ENCODE measurements at places on chromosomes 13 and 19. TPM values are rescaled to one million over a fixed set of nuclear protein-coding genes. Genes with fewer than 3 reads are reported as not detected.

DNA sequence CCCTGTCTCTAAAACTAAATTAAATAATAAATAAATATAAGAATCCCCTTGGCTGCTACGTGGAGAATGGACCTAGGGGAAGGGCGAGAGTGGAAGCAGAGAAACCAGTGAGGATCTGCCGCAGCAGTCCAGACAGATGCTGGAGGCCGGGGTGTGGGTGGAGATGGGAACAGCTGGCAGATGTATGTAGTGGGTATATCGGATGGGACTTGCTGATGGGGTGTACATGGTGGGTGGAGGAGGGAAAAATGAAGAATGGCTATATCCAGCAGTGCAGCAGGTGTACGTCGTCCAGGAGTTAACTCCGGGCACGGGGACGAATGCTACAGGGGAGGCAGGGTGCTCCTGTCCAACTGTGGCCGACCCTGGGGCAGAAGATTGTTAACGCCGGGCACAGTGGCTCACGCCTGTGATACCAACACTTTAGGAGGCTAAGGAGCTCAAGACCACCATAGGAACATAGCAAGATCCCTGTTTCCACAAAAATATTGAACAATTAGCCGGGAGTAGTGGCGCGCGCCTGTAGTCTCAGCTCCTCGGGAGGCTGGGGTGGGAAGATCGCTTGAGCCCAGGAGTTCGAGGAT, 654 bp downstream of the CEP89 start:
- no peak for ATAC-seq

DNA sequence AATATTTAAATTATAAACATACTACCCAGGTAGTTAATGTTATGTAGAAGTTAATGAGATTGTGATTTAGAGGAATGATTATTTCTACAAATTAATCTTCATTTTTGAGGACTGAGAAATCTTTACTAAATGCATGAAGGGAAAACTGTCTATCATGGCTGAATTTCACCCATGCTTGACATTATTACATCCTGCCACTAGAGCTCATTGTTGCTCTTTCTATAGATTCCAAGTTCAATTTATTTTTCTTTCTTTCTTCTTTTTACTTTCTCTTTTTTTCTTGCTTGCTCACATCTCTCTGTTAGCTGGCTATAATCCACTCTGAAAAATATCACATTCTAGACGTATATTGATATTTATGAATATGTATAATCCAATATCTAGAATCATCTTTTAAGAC, 505.0 kb upstream of the KLHL1 start:
- no peak for ATAC-seq

Gene KLF16
- 1.4 TPM for total RNA-seq

DNA sequence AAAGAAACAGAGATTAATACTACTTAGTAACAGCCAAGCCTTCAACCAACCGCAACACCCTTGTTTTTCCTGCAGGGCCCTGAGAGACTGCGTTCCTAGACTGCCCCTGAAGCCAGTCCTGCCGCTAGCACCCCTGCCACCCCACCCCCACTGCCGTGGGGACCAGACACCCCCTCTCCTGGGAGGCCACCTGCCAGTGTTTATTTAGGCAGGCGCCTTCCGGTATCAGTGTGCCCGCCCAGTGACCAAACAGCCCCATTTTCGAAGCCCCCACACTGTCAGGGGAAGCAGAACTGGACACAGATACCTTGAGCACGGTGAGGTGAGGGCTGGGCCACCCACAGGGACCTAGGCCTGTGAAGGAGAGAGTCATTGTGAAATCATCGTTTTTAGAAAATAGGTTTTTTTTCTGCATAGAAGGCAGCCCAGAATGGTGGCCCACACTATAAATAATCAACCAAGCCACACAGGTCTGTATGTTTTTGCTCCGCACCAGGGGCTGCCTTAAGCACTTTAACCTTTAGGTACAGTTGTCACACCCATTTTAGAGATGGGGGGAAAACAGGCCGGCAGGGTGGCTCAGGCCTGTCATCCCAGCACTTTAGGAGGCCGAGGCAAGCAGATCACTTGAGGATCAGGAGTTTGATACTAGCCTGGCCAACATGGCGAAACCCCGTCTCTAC, 3.5 kb upstream of the TLE5 start:
- ATAC-seq: no peak

Gene CGB2
- not detected for total RNA-seq

Gene ZNF681
- 0.81 TPM for total RNA-seq

GRCh38 chr13:77544758-77545338, 9.3 kb downstream of the SCEL start:
- no peak for ATAC-seq

GRCh38 chr13:29946093-29946492, 95.7 kb upstream of the UBL3 start:
- ATAC-seq: no peak

DNA sequence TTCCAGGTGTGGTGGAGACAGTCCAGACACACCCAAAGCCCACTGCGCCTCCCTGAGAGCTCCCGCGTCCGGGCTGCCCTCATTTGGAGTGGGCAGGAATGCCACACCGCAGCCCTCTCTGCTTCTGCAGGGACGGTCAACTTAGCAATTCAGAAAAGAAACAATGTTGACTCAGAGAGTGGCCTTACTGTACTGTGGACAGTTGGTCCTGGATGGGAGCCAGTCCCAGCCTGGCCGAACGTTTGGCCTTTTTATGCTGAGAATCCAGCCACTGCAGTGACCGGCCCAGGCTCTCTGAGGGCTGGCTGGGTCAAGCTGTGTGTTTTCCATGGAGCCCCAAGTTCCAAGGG, 7.2 kb downstream of the GAS6 start:
- ATAC-seq: peak; percentile 11

- ATAC-seq: no peak
Measured at GRCh38 chr19:15374796-15375440, 4.7 kb downstream of the AKAP8 start.

GRCh38 chr19:15471639-15472101, 7.3 kb upstream of the RASAL3 start:
- no peak for ATAC-seq

- no peak for ATAC-seq
Measured at GRCh38 chr13:42893214-42893671, 98.8 kb downstream of the EPSTI1 start.

Gene ZNF415
- total RNA-seq: 35.0 TPM

DNA sequence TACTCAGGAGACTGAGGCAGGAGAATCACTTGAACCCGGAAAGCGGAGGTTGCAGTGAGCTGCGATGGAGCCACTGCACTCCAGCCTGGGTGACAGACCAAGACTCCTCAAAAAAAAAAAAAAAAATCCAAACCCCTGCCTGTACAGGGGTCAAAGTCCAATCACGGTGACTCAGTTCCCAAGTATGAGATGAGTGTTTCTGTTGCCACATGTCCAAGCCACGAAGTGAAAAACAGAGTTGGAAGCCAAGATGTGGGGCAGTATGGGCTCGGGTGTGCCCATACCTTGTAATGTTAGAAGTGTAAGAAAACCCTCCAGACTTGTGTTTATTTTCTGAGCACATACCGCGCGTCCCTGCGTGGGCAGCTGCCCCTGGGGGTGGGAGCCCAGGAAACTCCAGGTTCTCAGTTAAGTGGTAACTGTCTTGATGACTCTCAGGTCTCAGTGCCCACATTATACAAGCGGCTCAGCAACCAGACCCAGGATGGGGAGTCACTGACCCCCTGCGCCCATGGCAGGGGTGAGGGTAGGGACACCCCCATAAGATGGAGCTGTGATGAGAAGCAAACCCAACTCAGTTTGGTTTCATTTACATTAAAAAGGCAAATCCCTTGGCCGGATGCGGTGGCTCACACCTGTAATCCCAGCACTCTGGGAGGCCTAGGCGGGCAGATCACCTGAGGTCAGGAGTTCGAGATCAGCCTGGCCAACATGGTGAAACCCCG, 1.2 kb upstream of the GPX4 start:
- peak; percentile 35 for ATAC-seq

Gene TEX26
- total RNA-seq: 0.27 TPM

GRCh38 chr19:15893477-15893876, 4.4 kb downstream of the CYP4F2 start:
- ATAC-seq: no peak

- no peak for ATAC-seq
Measured at GRCh38 chr13:108549934-108550333, 79.5 kb upstream of the MYO16 start.

Gene SLC25A41
- not detected for total RNA-seq

- ATAC-seq: no peak
Measured at GRCh38 chr13:112806739-112807652, 117.2 kb downstream of the ATP11A start.

Gene RNF225
- 1.5 TPM for total RNA-seq

GRCh38 chr13:95237310-95237870, 63.9 kb downstream of the ABCC4 start:
- no peak for ATAC-seq

Gene IL11
- not detected for total RNA-seq

- no peak for ATAC-seq
Measured at GRCh38 chr19:5480427-5480836, 25.2 kb downstream of the ZNRF4 start.

GRCh38 chr19:2983351-2984214, 6.2 kb downstream of the TLE6 start:
- peak; percentile 65 for ATAC-seq

Gene ZNF470
- total RNA-seq: 5.9 TPM

DNA sequence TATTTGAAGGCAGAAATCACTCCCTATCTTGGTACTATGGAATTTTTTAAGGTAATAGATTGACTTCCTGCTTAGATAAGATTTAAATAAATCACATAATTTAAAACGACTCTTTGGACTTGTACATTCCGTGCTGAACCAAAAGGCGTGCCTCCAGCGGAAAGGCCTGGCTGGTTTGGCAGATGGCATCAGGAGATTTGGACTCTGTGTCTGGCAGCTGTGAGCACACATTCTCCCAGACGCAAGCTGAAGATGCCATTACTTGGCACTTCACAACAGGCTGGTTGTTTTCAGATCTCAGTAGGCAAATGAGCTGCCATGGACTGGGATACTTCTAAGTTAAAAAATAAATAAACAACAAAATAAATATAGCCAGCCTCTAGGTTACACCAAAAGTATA, 104.5 kb upstream of the SLC15A1 start:
- no peak for ATAC-seq

Gene PPP1R12C
- total RNA-seq: 276 TPM

- ATAC-seq: no peak
Measured at GRCh38 chr13:51551416-51551815, 32.8 kb upstream of the WDFY2 start.

DNA sequence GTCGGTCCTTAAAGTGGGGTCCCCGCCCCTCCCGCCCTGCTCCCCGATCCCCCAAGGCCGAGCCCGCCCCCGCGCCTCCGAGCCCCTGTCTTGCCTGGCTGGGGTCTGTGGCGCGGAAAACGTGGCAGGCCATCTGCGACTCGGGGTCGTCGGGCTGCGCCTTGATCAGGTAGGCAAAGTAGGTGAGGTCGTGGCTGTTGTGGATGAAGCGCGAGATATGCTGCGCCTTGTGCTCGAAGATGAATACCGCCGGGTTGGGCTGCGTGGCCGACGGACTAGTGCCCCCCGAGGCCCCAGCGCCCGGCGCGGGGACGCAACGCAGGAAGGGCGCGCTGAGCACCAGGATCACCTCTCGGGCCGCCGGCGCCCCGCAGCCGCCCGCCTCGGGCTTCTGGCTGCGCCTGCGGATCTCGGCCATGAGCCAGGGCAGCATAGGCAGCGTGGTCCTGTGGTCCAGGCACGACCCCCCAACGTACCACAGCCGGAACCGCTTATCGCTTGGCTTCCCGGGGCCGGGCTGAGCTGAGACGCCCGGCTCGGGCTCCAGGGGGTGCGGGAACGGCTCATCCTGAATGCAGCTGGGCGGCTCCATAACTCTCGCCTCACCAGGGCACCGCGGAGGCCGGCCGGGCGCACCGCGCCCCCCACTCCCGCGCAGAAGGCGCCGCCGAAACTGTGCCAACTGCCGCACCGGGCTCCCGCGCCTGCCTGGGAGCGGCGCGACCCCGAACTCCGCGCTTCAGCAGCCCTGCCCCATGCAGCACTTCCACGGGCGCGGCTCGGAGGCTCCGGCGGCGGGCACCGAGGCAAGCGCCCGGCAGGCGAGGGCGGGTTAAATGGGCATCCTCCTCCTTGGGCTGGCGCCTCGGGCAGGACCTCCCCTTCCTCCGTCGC, 546 bp downstream of the TBC1D4 start:
- peak; percentile 28 for ATAC-seq

Gene RUBCNL
- 6.8 TPM for total RNA-seq

DNA sequence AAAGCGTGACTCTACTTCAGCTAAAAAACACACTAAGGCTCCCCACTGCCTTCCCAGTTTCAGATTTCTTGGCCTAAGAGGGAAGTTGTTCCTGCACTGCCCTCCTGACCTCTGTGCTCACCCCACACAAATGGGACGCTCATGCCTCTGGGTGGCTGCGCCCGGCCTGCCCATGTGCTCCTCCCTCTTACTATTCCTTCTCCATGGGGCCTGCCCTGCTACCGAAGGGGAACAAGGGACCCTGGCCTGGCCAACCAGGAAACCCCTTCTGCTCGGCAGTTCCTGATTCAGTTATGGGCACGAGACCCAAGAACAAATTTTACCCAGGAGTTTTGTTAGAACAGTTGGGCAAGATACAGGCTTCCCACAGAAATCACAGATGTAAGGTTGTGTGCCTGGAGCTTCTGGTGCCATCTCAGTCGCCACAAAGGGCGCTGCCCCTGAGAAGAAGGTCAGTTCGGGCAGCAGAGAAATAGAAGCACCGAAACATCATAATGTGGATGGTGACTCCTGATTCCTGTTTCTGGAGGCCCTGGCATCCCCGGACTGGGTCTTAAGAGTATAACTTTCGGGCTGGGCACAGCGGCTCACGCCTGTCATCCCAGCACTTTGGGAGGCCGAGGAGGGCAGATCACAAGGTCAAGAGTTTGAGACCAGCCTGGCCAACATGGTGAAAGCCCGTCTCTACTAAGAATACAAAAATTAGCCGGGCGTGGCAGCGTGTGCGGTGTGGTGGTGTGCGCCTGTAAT, 5.4 kb upstream of the PLPP2 start:
- peak; percentile 74 for ATAC-seq

GRCh38 chr13:108828086-108828815, 198.8 kb downstream of the MYO16 start:
- ATAC-seq: no peak

DNA sequence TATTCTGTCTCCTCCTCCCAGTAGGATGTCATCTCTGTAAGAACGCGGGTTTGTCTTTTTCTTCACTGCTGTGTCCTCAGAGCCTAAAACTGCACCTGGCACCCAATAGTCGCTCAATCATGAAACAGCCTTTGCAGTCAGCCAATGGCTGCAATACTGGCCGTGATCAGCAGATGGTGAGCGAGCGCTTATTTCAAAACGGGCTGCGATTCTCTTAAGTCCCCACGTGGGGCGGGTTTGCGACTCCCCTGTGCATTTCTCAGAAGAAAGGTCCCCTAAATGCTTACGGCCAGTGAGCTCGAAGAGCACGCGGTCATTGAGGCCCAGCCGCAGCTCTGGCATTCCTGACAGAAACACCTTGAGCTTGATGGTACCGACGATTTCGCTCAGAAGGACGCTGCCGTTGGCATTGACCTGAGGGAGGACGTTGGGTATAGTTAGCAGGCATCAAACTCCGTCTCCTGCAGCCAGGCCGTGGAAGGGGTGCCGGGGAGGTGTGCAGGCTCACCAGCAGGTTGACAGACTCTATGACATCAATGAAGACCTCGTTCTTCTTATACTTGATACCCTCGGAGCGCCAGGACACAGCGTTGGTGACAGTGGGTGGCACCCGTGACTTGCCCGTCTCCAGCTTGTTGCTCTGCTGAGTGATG, 6.0 kb downstream of the AP1M2 start:
- ATAC-seq: peak; percentile 83

GRCh38 chr13:67318398-67318797, 88.3 kb upstream of the PCDH9 start:
- ATAC-seq: no peak

- ATAC-seq: peak; percentile 22
Measured at GRCh38 chr19:768424-768823, 17.5 kb downstream of the MISP start.

Gene POU2F2
- total RNA-seq: 1.5 TPM

- peak; percentile 74 for ATAC-seq
Measured at GRCh38 chr19:9914315-9915207, 21.8 kb downstream of the OLFM2 start.

Measured in gastroesophageal sphincter (tissue), 4 donors.